ENCODE measurements at places on chromosomes 3 and 15.

- DNase-seq: no peak
These were observed 172.5 kb upstream of the TLE3 start for GRCh38 chr15:70269991-70270751.

GRCh38 chr3:60294181-60294580 lies 957.1 kb downstream of the FHIT start:
- DNase-seq: no peak

GRCh38 chr15:85490856-85491255 lies 110.5 kb downstream of the AKAP13 start:
- no peak for DNase-seq

- DNase-seq: no peak
These were observed 53.2 kb downstream of the MEF2A start for GRCh38 chr15:99618941-99619411.

DNA sequence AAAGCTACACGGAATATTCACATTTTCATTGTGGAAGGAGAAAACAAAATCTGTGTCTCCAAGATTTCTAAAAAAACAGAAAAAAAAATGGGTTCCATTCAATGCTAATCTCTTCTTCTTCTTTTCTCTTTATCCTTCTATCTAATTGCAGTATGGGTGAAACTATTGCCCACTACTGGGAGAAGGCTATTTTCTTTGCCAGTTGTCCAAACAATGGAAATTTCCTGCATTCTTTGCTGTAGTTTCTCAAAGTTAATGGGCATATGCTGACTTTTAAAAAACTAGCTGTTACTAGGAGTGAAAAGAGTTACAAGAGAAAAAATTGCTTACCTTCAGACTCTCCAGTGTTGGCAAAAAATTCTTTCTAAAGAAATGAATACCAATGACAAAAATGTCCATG lies 179.3 kb upstream of the ANKRD28 start:
- DNase-seq: no peak

DNA sequence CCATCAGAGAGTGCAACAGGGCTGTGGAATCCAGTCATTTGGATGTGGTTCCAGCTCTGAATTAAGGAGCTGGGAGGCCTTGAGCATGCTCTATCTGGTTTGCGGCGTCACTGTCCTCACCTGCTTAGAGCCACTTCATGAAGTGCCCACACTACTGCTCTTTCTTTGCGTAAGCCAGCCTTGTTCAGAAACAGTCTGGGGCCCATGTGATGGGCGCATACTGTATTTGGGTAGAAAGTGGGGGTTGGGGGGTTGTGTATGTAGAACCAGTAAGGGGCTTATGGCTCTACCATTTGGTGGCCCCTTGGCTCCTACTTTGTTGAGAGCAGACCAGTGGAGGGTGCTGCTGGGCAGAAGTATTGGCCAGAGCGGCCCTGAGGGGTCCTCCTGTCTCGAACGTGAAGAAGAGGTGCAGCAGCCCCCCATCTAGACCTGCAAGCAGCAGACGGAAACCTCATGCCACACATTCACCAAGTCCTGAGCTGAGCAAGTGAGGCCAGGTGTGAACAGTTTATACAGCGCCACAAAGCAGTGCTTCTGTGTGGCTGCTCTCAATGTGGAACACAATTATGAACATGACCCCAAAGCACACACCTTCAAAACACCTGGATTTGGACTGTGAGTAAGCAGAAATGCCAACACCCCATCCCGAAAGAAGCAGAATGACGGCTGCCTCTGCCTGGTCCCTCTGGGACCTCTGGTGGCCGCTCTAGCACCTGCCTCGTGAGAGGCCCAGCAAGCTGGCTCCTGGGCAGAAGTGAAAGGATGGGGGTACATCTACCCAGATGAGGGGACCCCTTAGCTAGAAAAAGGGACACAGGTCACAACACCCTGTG lies 26.6 kb downstream of the SRPRB start:
- no peak for DNase-seq

GRCh38 chr3:191269289-191270085 lies 59.7 kb upstream of the CCDC50 start:
- DNase-seq: no peak

Measured in stimulated activated CD4-positive, alpha-beta T cell treated with anti-CD3 and anti-CD28 coated beads, Interleukin-1b, Interleukin-23, amount 100 ng/mL, for 48 hours (primary cell).